ENCODE measurements at places on chromosomes 7 and 10. TPM values are rescaled to one million over a fixed set of nuclear protein-coding genes. Genes with fewer than 3 reads are reported as not detected.
A peak's percentile ranks its signal among the peaks of the same experiment; 100 is the strongest.

DNA sequence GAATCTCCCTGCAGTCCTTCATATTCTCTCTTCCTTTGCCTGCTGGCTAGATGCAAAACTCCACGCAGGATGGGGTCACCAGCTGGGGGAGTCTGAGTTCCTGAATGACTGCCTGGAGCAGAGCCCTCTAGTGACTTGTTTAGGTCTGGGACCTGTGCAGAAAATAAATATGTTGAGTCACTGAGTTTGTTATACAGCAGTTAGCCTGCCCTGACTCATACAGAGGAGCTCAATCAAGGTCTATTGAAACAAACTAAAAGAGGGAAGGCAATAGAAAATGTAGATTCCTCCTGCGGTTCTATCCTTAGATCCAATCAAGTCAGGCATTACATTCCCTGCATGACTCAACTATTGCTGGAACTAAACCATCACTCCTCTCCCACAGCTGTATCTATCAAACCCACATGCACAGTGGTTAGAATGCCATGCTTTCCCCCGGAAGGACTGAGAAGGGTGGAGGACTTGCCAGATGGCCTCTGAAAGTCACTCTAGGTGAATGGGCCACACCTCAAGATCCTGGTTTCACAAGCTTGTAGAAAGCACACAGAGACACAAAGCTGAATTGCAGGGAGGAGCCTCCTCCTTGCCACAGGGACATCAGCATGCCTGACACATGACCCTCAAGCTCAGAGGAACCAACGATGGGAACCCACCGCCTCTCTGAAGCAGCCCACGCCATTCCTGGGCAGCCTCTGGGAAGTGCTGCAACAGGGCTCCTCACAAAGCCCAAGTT lies 73.9 kb downstream of the SH3PXD2A start:
- peak; percentile 99 for DNase-seq

DNA sequence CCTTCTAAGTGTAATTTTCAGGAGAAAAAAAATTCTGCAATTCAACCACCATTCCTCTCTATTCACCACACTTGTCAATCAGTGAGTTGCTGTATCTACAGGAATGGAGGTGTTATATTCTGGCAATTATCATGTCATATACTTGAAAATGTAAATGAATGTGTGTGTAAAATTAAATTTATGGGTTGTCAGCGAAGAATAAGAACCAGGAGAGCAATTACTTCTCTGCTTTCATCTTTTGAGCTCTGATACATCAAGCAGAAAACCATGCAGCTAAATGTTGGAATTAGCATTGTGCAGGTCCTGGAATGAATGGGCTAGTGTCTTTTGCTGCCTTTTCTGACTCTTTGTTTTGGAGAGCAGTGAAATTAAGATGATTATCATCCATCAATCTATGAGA lies 207.6 kb downstream of the FOXP2 start:
- DNase-seq: no peak

The SSC4D gene
- total RNA-seq: 7.1 TPM

The UPP1 gene
- total RNA-seq: 9.3 TPM

The PDK4 gene
- total RNA-seq: 1.9 TPM

DNA sequence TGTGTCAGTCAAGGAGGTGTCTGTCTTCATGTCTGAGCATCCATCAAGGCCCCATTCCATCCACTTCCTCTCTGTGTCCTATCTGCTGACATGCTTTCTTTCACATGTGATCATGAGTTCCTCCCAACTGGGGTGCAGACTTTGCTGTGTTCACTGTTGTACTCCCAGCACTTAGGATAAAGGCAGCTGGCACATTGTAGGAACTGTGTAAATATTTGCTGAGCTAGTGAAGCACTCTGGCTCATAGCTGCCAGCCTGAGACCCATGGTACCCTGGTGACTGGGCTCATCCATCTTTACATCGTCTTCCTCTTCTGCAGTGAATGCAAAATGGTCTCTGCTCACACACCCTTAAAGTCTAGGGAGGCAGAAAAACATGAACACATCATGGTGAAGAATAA lies 242.2 kb upstream of the IGFBP3 start:
- no peak for DNase-seq

All from renal cortical epithelial cell (primary cell).